ENCODE measurements at places on chromosomes 6 and 20. TPM values are rescaled to one million over a fixed set of nuclear protein-coding genes. Genes with fewer than 3 reads are reported as not detected.
A peak's percentile ranks its signal among the peaks of the same experiment; 100 is the strongest.

DNA sequence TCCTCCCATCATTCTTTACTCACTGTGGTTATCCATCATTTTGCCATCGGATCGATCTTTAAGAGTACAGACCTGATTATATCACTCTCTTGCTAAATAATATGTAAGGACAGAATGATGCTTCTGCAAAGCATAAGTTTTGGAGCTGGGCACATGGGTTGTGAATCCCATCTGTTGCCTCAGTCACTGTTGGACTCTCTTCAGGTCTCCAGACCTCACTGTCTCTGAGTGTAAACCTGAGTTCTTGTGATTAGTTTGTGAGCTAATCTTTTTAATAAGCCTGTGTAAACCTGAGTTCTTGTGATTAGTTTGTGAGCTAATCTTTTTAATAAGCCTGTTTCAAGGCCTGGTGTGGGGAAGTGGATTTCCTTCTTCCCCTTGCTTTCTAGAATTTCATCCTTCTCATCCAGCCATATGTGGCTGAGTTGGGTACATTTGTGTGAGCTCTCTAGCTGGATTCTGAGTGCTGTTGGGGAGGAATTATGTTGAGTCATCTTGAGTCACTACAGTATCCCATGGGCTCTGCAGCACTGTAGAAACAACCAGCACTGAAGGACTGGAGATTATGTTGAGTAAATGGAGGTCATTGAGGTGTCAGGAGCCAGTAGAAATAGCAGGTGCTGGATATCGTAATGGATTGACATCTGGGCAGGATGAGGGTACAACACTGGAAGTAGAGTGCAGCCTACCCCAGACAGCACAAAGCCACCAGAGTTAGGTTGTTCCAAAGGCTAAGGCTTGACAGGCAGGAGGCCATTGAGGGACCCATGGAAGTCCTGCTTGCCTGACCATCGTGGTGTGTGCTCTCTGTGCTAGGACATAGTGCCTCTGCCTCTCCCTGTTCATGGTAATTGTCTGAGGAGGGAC, 52.4 kb downstream of the SCAND1 start:
- DNase-seq = peak; percentile 88

DNA sequence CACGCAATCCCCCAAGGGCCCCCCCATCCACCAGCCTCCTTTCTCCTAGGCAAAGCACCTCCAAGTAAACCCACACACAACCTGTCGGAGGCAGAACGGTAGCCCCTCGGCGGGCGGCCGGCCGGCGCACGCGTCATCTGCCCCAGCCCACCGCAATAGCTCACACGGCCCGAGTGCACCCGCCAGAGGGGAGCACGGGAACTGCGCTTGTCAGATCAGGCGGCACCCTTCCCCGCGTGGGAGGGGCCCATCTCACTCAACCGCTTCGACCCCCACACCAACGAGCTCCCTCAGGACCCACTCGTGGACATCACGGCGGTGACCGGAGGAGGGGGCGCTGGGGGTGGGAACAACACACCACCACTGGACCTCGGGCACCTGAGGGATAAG, 767.9 kb upstream of the DEFB115 start:
- DNase-seq = no peak

RIPPLY2 gene
- total RNA-seq = not detected

DNA sequence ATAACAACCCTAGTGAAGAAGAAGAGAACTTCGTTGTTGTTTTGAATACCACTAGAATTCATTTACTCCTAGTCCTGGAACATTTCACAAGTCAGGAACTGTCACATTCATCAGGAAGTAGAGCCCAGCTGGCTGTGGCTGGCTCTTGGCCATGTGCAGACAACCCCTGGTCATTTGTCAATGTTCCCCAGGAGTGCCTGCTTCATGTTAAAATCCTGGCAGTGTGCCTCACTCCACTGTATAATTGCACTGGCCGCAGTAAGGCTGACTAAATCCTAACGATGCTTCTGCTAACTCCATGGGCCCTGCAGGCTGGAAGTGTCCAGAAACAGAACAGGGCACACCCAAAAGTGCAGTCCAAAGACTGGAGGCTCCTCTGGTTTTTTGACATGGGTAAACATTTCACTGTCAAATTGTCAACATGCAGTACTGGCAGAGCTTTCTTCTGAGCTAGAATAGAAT, 41.5 kb upstream of the ADGRF1 start:
- DNase-seq = peak; percentile 99

GRCh38 chr6:68654134-68654533, 19.1 kb downstream of the ADGRB3 start:
- DNase-seq = no peak

- DNase-seq = no peak
Observed at GRCh38 chr6:38065734-38066305, 246.3 kb downstream of the ZFAND3 start.

PNLDC1 gene
- 0.32 TPM for total RNA-seq

GRCh38 chr6:8914700-8915099, 479.4 kb upstream of the SLC35B3 start:
- no peak for DNase-seq

IP6K3 gene
- 2.6 TPM for total RNA-seq

LKAAEAR1 gene
- under 0.01 TPM for total RNA-seq
